ENCODE measurements at places on chromosomes 3 and 15.
A peak's percentile ranks its signal among the peaks of the same experiment; 100 is the strongest.

DNA sequence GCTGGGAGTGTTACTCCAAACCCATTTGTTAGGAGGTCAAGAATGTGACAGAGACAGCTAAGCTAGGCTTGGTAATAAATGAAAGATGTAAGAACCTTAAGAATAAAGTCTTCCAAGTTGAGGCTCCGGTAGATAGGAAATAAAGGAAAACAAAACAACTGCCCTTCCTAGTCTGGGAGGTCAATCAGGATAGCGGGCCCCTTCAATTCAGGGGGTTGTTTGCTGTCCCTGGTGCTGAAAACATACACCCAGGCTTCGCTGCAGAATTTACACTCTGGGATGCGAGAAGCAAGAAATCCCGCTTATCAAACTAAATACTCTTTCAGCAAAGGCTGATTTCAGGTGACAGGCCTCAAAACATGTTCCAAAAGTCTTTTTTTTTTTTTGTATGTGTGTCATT is 393.4 kb downstream of the NTRK3 start:
- DNase-seq, result no peak

DNA sequence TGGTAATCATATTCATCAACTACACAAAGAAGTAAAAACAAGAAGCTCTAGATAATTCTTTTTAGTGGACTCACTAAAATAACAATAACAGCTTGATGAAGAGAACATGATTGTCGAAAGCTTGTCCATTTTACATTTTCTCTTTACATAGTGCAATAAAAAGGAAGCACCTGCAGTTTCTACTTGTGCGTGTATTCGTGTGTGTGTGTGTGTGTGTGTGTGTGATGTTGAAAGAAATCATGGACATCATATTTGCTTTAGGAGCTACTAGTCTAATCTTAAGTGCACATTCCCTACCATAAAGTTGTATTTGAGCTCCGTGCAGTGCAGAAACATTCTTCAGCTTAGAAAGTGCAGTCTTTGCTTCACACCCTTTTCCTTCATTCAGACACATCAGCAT is 288.8 kb downstream of the ZBTB20 start:
- no peak for DNase-seq

GRCh38 chr3:43816372-43816771 is 125.6 kb downstream of the ABHD5 start:
- DNase-seq, result no peak

- DNase-seq, result no peak
Measured at GRCh38 chr3:107438671-107439070, 61.4 kb downstream of the CCDC54 start.

DNA sequence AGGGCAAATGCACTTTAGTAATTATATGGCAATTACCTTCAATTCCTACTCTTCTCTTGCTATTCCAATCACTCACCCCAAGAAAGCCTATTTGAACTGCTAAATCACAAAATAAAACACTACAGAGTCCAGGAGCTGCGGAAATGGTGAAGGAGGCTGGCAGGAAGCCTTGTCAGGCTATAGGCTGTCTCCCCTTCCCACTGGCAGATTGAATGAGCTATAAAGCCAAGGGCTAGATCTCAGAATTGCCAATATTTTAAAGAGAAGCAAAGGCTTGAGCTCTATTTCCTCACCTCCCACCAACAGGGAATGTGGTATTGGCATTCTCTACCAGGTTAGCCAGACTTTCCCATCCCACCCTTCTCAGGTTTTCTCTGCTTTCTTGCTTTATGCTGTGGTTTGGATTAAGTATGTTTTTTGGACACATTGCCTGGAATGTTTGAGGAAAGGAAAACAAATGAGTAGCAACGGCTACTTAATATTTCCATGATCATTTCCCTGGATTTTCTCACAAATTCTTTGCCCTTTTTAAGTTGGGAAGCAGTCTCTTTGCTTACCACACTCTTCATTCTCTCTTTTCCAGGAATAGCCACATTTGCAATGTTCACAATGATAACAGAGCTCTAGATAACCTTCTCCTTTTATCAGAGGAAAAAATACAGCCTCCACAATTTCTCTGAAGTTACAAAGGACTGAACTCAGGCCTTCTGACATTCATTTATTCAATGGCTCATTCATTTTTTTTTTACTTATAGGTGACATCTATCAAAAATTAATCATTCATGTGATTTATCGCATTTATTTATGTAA is 1125.4 kb downstream of the ROBO1 start:
- DNase-seq, result no peak

- DNase-seq, result no peak
Measured at GRCh38 chr3:30962084-30962483, 67.6 kb upstream of the GADL1 start.

GRCh38 chr15:69407719-69408400 is 6.3 kb upstream of the KIF23 start:
- no peak for DNase-seq

- no peak for DNase-seq
Measured at GRCh38 chr15:29106551-29107290, 162.9 kb downstream of the NSMCE3 start.

DNA sequence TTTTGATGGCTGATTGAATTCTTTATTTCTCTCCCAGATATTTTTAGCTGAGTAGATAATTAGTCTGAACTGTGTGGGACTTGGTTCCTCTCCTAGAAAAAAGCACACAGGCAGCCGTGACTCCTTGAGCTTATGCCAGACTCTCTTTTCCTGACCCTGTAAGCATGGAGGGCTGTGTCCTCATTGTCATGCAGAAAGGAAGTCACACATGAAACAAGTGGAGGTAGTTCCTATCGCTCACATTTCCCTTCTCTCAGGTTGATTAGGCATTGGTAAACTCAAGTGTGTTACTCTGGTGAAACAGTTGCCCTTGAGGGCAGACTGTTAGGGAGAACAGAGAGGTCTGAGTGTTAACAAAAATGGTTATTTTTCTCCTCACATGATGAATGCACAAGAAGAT is 6.3 kb upstream of the RTP4 start:
- no peak for DNase-seq

DNA sequence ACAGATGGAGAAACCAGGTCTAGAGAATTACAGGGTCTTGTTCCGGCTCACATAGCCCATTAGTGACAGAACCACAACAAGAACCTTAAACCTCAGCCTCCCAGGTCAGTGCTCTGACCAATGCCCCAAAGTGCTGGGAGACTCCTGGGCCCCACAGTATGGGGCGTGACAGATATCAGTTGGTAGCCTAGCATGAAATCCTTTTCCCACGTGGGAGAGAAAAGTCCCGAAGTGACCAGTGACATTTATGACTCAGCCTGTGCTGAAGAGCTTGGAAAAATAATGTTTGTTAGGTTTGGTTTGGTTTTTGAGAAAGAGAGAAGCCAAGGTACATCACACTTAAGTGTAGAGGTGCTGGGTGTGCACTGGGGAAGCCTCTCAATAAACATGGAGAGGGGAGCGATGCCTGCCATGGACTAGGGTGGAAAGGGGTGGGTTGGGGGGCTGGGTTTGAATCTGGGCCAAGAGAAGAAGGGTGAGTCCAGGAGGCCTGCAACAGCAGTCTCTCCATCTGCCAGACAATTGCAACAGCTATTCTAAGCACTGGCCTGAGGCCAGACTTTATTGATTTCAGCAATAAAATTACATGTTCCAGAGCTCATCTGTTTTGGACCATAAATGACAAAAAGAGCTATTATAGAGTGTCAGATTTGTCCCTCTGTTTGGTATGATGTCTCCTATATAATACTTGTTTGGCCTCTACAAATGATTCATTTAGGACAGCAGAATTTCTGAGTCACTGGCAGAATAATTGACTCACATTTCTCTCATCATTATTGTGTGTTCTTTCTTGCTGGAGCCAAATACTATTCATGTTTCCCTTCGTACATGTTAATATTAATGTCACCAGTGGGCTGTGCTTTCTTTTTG is 43.4 kb downstream of the C2CD4A start:
- no peak for DNase-seq

GRCh38 chr3:65619451-65619881 is 419.3 kb downstream of the MAGI1 start:
- DNase-seq, result no peak

- no peak for DNase-seq
Measured at GRCh38 chr3:186097317-186097662, 11.6 kb downstream of the ETV5 start.

- no peak for DNase-seq
Measured at GRCh38 chr3:194194757-194195085, 58.8 kb downstream of the HES1 start.

GRCh38 chr15:82680200-82681102 is 29.2 kb downstream of the AP3B2 start:
- peak; percentile 10 for DNase-seq

DNA sequence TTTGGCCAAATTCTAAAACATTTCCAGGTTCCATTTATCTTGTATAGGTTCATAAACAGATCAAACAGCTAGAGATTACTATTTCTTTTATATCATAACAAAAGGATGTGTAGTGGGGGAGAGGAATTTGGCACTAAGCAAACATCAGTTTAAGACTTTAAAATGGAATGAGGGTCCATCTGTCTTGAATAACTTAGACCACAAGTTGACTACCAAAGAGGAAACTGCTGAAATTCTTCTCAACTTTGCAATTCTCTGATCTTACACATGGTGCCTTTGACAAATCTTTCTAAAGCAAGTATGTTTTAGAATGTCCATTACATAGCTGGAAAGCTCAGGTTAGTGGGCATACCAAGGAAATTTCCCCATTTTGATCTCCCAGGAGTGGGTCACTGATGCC is 140.5 kb upstream of the ADAMTS9 start:
- no peak for DNase-seq

DNA sequence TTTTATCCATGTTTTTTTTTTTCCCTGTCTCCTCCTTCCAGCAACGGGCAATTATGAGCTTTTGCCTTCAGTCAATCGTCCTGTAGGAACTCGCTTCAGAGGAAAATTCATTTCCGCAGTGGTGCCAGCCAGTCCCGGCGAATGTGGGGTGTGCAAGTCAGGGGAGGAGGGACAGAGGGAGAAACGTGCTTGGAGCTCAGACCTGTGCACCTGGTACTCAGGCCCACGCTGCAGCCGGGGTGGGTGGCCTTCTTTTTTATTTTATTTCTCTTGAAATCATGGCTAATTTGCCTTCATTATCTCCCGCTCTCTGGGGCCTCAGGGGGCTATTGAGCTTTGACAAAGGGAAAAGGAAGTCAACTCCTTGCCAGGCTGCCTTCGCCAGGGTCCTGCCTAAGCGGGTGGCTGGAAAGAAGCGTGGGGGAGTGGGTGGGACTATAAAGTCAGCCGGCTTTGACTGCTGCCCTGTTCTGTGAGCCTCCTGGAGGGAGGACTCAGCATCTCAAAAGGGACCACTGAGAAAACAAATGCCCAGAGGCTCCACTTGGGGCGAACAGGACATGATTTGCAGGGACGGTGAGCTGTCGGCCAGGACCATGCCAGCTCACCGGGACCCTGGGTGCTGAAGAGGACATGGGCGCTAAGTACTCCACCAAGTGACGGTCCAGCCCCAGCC is 5.5 kb downstream of the GRIP2 start:
- DNase-seq, result no peak

DNA sequence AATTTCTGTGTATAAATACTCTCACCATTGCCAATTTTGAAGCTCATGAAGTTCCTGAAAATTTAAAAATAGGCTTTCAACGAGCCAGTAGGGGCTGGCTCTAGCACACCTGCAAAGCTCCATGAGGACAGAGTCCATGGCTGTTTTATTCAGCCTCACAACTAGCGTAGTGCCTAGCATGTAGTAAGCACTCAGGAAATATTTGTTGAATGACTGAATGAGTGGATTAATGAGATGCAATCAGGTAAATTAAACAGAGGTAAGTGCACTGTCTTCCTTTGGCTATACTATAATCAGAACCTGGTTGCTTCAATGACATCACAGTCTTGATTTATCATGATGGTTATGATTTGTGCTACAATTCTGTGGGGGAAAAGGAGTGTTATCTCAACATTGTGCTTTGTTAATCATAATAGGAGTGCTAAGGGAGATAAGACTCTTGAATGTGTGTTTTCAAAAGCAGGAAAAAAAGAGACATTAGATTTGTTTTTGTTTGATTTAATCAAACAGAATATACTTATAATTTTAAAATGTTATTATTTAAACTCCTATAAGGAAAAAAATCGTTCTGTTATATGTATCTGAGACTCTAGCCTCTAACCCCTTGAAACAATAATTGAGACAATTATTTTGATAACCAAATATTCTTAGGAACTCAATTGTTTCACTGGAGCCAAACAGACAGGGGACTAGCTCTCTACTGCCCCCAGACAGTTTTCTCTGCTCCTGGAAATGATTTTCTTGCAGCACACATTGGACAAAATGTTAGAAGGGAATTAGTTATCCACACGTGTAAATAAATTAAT is 171.7 kb upstream of the ATP11B start:
- peak; percentile 57 for DNase-seq

DNA sequence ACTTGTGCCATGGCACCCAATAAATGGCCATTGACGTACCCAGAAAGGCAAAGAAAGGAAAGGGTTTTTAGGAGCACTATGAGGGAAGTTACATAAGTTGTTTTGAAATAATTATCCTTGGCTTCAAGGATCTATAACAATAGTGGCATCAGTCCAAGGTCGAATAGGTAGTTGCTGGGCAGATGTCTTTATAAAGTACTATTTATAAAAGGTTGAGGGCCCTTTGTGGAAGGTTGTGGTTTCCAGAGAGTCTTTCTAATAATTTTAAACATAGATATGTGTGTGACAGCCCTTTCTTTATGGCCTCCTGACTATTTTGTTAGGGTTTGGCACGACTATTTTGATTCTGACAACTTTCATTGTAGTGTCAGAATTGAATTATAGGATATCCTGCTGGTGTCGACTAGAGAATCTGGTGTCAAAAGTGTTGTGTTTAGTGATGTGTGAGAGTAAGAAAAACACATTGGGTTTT is 260.5 kb downstream of the PYDC2 start:
- no peak for DNase-seq

All from head of caudate nucleus (tissue), 42 donors.